ENCODE measurements at places on chromosomes 13 and 19.

DNA sequence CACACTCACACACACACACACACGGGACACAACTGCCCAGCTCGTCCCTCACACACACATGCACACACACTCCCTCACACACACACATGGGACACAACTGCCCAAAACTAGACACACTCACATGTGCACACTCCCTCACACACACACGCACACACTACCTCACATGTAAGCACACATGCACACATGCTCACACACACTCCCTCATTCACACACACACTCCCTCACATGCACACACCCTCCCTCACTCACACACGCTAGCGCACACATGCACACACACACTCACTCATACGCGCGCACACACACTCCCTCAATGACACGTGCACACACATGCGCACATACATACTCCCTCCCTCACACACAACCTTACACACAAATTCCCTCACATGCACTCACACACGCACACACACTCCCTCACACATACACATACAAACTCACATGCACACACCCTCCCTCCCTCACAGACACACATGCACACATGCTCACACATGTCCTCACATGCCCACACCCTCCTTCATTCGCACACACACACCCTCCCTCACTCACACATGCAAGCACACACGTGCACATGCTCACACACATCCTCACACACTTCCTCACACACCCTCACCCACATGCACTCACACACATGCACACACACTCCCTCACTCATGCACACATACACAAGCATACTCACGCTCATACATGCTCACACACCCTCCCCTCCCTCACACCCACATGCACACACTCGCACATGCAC, 9.0 kb upstream of the RASA3 start:
- DNase-seq = no peak

GRCh38 chr19:49678985-49679770, 2.1 kb downstream of the PRMT1 start:
- no peak for DNase-seq

DNA sequence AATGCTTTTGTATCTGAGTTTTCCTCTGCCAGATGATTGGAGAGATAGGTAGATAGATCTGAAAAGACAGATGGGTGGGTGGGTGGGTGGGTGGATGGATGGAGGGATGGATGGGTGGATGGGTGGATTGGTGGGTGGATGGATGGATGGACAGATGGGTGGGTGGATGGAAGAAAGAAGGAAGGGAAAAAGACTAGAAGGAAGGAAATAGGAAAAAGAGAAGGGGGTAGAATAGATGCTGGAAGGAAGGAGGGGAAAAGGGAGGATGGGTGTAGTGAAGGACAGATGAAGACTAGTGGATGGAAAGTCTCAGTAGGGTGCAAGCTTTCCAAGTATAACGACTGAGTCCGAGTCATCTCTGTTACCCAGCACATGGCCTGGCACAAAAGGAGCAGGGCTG, 19.0 kb upstream of the FBL start:
- no peak for DNase-seq

DNA sequence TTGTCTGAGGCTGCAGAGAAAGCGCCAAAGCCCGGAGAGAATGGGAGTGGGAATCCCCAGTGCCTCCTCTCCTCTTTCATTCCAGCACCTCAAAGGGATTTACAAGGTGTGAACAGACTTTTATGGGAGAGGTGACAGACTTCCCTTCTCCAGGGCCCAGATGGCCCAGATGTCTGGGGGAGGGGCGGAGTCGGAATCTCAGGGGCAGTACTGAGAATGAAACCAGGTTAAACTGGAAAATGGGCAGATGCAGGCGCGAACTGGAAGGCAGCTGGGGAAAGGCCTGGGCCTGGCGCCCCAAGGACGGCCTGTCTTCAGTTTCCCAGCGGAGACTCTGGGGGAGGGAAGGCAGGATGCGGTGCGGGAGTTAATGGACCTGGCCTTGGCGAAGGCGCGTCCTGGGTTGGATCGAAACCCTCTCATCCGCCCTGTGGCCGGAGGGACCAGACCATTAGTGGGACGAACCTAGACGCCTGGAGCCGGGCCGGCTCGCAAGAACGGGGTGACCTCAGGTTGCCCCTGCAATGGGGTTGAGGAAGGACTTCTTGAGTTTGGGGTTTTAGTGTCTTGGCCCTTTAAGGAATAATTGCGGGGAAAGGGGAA, 592 bp upstream of the TRIP10 start:
- DNase-seq = peak; percentile 47

DNA sequence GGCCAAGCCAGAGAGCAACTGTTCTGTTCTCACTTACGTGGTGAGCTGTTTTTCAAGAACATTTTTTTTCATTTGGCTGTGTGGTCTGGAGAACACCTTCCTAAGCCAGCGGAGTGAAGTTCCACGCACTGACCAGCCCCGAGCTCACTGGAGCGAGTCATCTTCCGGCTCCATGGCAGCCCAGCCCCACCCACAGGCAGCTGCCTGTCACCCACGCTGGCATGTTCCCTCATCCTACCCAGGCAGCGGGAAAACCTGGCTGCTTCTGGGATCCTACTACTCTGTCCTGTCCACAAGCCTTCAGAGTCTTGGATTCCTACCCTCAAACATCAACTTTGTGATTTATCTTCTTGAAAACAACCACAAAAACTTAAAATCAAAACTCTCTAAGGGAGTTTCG, 76.2 kb downstream of the GGACT start:
- no peak for DNase-seq

- no peak for DNase-seq
These were observed 23.2 kb upstream of the TTYH1 start for GRCh38 chr19:54392105-54392504.

- DNase-seq = no peak
These were observed 84.8 kb downstream of the SLC25A15 start for GRCh38 chr13:40874138-40874779.

DNA sequence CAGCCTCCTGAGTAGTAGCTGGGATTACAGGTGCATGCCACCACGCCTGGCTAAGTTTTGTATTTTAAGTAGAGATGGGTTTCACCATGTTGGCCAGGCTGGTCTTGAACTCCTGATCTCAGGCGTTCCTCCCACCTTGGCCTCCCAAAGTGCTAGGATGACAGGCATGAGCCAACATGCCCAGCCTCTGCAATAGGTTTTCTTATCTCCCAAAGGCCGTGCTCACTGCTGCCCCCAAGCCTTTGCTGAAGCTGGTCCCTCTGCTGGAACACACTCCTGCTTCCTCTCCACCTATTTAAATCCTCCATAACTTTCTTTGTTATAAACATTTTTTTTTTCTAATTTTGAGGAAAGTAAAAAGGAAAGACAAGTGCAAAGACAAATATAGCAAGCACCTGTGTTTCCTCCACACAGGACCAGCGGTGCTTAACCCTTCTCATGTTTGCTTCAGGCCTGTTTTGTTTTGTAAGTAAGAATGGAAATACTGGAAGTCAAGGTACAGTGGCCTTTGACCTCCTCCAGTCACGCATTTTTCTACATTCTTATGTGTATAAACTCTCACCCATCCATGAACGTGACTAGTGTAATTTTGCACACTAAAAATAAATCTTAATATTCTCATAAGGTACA, 14.5 kb upstream of the TNFAIP8L1 start:
- DNase-seq = no peak

DNA sequence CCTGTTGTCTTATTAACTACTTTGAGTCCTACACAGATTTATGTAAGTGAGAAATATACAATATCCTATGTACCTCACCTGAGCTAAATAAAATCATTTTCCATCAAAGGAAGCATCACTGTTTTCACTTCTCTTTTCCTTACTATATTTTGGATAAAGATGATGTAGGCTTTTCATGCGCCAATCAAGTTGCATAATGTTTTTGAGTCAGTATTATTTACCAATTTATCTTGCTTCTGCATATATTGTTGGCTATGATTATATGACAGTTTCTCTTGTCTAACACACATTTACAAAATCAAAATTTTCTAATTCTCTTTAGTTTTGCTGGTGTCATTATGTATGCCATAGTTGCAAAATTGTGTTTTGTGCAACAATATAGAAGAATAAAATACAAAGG, 67.9 kb upstream of the FRY start:
- DNase-seq = no peak

DNA sequence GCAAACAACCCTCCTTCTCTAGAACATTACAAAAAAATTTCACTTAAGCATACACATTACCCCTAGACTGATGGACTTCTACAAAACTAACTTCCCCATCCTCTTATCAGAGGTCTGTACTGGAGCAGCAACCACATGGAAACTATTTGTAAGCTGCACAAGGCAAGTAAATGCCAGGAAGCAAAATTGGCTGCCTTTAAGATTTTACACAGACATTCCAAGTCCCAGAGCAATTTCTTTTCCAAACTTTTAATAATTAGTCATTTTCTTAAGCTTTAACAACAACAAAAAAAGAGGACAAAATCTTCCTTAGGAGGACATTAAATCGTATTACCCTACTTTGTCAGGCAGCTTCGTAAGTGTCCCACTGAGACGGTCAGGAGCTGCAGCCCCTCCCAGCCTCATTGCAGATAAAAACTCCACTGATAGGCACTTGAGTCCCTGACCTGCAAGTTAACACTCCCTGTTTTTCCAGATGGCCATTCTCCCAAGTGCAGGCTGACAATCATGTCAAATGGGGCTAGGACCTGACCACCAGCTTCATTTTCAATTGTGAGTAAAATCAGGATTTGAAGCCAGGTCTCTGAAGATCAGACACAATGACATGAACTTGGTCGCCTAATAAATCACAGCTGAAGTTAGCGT, 680.1 kb downstream of the DIAPH3 start:
- DNase-seq = no peak

- DNase-seq = no peak
These were observed 44.4 kb upstream of the FARP1 start for GRCh38 chr13:98098516-98098915.

GRCh38 chr19:5897189-5897969, 6.2 kb downstream of the NDUFA11 start:
- DNase-seq = no peak

- DNase-seq = no peak
These were observed 353.6 kb downstream of the SPRY2 start for GRCh38 chr13:79987323-79987722.

- peak; percentile 94 for DNase-seq
These were observed at the start of gene WDR18 for GRCh38 chr19:984165-984967. WDR18 (plus strand) TSS chr19:984345; CDS start chr19:984354, 9 bp downstream.

DNA sequence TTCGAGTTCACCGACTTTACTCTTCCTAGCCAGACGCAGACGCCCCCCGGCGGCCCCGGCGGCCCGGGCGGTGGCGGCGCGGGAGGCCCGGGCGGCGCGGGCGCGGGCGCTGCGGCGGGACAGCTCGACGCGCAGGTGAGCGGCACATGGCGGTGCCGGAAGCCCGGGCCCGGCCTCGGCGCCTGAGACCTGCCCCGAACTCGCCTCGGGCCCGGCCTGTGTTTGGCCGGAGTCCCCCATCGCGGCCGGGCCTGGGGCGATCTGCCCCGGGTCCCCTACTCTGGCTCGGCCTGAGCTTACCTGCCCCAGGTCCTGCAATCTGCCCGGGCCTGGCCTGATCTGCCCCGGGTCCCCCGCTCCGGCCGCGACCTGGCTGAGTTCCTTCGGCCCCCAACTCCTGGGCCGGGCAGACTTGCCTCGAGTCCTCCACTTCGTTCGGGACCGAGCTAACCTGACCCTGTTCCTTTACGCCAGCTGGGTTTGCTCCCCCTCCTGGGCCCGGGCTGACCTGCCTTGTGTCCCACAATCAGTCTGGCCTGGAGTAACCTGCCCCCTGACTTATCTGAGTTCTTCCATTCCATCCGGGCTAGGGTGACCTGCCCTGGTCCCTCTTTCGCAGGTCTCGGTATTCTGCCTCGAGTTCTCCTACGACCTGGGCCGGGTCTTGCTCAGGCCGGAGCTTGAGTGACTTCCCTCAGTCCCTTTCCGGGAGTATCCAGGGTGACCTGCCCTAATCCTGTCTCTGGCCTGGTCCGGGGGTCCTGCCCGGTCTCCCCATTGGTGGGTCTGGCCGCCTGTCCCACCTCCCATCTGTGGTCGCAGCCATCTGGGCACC, 764 bp downstream of the UPF1 start:
- DNase-seq = peak; percentile 53

DNA sequence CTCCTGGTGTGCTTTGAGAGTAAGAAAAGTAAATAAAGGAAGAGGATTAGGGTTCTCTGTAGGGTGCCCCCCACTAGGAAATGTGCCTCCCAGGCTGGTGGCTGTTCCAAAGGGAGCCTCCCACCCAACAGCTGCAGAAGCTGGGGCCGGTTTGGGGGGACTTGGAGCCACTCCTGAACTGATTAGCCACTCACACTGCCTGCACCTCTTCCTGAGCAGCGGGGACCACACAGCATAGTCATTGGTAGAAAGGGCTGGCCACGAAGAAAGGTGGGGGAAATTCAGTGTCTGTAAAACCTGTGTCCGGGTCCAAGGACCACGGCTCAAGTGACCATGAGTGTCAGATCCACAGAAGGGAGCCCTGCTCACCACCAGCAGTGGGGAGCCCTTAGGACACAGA, 55.6 kb downstream of the SPACA7 start:
- DNase-seq = no peak

DNA sequence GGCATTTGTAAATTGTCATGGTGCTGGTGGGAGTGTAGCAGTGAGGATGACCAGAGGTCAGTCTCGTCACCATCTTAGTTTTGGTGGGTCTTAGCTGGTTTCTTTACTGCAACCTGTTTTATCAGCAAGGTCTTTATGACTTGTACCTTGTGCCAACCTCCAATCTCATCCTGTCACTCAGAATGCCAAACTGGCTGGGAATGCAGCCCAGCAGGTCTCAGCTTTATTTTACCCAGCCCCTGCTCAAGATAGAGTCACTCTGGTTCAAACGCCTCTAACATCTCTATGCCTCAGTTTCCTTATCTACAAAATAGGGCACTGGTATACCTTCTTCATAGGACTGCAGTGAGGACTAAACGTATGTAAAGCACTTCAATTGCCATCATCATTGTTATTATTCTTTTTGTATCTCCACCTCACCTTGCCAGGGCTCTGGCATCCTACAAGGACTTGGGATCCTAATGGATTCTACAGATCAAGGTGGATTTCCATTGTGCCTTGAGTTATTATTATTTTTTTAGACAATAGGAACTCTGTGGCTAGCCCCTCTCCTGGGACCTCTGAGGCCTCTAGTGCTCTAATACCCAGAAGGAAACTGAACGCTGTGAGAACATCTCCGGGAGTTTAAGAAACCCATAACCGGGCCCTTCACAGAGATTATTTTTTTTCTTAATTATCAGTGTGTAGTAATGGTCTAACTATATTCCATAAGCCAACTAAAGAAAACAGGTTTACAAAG, 69.0 kb upstream of the RGCC start:
- no peak for DNase-seq

- peak; percentile 54 for DNase-seq
These were observed 7.1 kb downstream of the SPRED3 start for GRCh38 chr19:38395381-38396114.

DNA sequence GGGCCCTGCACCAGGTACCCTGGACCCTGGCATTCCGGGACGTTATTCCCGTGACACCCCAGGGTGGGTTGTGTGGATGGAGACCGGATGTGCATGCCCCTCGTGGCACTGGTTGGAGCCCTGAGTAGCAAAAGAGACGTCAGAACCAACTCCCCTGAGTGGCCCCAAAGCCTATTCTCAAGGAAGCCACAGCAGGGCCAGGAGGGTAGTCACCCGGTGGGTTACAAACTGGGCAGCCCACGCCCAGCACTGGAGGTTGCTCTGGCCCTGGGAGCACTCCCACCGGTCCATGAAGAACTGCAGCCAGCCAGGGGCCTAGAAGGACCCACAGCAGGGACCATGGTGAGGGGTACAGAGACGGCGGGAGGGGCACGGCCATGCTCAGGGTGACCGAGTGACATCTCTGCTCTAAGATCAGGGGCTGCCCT, 7.5 kb downstream of the KLF16 start:
- DNase-seq = peak; percentile 77

Data from activated CD8-positive, alpha-beta T cell treated with anti-CD3 and anti-CD28 coated beads for 36 hours (primary cell).